ENCODE measurements at places on chromosomes 6 and 20.

GRCh38 chr20:10282979-10283456 lies 64.4 kb downstream of the SNAP25 start:
- no peaks in the 10 kb centered on the region for H3K27me3 ChIP-seq
- DNase-seq = no peak
- no peak overlapping the region for H3K4me3 ChIP-seq
- H3K36me3 ChIP-seq = peaks cover 8% of the 10 kb centered on the region
- no peak overlapping the region for H3K27ac ChIP-seq

GRCh38 chr6:107689951-107690642 lies 134.0 kb downstream of the SCML4 start:
- peak overlapping the region; percentile 33 for H3K27ac ChIP-seq
- peak overlapping the region; percentile 14 for H3K4me3 ChIP-seq
- H3K36me3 ChIP-seq = peaks cover 22% of the 10 kb centered on the region
- peaks cover 44% of the 10 kb centered on the region for H3K4me1 ChIP-seq
- peaks cover 9% of the 10 kb centered on the region for H3K27me3 ChIP-seq

DNA sequence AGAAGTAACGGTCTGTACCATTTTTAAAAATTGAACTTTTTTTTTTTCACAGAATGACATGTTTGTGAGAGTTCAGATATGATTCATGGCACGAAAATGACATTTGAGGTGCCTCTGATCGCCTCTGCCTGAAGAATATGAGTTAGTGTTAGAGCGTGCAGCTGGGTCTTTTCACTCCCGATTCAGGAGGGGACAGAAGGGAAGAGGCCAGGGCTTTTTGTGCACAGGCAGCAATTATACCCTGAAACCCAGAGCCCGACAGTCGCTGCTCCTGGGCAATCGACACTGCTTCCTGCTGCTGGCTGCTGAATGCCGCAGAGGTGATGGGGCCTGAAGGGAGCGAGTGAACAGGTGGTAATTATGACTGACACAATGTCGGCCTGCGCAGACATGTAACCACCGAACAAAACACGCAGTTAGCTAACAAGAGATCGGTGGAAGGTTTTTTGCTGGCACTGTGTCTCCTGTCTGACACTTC lies 652.0 kb upstream of the NOX3 start:
- H3K4me1 ChIP-seq = peaks cover 8% of the 10 kb centered on the region
- H3K27ac ChIP-seq = no peak overlapping the region
- peaks cover 7% of the 10 kb centered on the region for H3K27me3 ChIP-seq
- H3K36me3 ChIP-seq = no peaks in the 10 kb centered on the region

DNA sequence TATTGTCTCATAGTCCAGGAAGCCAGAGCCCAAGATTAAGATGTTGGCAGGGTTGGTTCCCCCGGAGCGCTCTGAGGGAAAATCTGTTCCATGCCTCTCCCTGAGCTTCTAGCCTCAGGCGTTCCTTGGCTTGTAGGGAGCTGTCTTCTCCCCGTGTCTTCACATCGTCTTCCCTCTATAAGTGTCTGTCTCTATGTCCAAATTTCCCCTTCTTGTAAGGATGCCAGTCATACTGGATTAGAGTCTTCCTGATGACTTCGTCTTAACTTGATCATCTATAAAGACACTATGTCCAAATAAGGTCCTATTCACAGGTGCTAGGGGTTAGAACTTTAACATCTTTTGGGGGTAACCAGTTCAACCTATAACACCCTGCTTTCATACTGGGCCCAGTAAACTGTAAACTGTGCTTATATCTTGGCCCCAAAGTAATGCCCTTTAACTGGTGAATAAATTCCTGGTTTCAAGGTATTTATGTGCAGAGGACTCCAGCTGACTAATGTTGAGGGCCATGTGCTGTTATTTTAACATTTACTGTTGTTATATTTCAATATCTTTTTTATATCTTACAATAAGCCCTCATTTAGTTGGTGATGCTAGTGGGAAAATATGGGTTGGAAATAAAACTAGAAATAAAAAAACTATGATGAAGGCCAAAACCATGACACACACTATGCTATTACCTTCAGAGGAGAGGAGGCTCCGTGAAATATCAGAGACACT lies 101.7 kb upstream of the IYD start:
- H3K36me3 ChIP-seq = no peaks in the 10 kb centered on the region
- no peak for DNase-seq
- no peak overlapping the region for H3K4me3 ChIP-seq
- H3K27ac ChIP-seq = no peak overlapping the region

DNA sequence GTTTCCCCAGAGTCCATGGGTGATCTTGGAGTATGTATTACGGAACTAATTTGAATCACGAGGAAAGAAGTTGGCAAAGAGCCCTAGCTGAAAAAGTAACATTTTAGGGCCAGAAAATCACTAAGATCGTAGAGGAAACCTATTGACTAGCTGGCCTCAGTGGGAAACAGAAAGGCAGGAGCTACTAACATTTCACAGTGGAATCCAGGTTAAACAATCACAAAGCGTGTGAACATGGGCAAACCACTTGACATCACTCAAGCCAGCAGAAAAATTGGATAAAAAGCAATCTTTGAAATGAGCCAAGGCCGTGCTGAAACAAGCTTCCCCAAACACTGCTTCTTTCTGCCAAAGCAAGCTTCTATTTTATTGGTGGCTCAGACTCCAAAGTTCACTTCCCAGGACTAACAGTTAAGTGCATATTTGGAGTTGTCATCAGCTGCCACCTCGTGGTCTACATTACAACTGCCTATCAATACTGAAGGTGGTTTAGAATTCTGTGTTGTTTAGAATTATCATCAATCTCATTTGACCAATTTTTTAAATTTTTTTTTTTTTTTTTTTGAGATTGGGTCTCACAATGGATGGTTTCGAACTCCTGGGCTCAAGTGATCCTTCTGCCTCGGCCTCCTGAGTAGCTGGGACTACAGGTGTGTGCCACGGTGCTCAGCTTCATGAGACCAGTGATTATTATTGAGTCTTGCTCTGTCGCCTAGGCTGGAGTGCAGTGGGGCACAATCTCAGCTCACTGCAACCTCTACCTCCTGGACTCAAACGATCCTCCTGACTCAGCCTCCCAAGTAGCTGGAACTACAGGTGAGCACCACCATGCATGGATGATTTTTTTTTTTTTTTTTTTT lies 10.6 kb downstream of the RPS10 start:
- no peak overlapping the region for H3K4me3 ChIP-seq
- H3K27me3 ChIP-seq = no peaks in the 10 kb centered on the region
- no peaks in the 10 kb centered on the region for H3K4me1 ChIP-seq
- H3K36me3 ChIP-seq = peaks cover 71% of the 10 kb centered on the region
- H3K27ac ChIP-seq = peak overlapping the region; percentile 47
- no peak for DNase-seq
